Cardiac fibroblast (primary cell): ENCODE measurements at places on chromosomes 5 and 9.

- DNase-seq: no peak
Observed at GRCh38 chr9:83208065-83208850, 145.3 kb upstream of the RASEF start.

DNA sequence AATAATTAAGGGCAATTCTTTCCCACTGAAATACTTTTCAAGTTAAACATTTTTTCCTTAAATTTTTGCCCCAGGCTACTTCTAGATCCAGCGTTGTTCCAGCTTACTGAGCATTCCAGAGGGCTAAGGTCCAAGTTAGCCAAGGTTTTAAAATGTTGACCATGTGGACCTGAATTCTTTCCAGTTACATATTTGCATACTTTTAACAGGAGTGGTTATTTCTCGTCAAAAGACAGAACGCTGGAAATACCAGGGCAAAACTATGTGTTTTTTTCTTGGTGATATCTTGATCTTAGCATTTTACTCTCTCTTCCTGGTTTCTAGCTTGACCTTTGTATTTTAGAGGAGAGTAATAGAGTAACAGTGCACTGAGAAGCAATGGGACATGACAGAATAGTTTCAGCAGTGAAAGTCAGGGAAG is 32.8 kb downstream of the TMC1 start:
- DNase-seq: peak; percentile 66

- DNase-seq: no peak
Observed at GRCh38 chr9:78902051-78902450, 605.1 kb downstream of the PSAT1 start.

DNA sequence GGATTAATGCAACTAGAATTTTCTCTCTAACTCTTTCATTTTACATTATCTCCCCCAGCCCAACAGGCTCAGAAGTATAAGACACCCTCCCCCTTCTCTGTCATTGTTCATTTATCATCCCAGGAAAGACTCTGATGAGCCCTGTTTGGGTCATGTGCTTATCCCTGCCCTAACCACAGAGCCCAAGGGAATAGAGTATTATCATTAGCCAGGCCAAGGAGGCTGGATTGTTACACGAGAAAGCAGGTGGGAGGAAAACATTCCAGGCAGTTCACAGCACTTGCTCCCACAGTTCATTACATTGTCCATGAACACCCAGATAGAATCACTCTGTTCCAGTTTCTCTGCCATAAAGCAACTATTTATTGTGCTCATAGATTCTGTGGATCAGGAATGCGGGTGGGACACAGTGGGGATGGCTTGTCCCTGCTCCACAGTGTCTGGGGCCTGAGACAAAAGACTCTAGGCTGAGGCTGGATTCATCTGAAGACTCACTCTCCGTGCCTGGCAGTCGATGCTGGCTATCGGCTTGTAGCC is 59.5 kb upstream of the TMEM215 start:
- DNase-seq: no peak

GRCh38 chr5:124976086-124976485 is 229.6 kb upstream of the ZNF608 start:
- no peak for DNase-seq

DNA sequence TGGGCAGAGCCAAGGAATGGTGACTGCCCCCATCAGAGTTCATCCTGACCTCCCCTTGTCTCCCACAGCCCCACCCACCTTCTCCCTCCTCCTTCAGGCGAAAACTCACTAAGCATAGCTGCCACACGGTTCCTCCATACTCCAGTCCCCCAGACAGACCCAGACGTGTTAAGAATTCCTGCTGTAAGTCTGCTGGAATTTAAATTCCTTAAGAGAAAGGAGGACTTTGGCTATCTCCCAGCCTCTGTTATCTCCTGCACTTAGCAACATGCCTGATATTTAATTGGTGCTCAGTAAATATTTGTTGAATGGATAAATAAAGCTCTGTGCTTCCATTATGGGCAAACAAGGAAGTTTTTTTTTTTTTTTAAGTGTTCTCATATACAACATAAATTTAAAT is 213.7 kb downstream of the RFK start:
- peak; percentile 71 for DNase-seq
